ENCODE measurements at places on chromosomes 11 and 22. TPM values are rescaled to one million over a fixed set of nuclear protein-coding genes. Genes with fewer than 3 reads are reported as not detected.

GRCh38 chr11:111598148-111598547, 4.1 kb upstream of the SIK2 start:
- no peak for DNase-seq

DNA sequence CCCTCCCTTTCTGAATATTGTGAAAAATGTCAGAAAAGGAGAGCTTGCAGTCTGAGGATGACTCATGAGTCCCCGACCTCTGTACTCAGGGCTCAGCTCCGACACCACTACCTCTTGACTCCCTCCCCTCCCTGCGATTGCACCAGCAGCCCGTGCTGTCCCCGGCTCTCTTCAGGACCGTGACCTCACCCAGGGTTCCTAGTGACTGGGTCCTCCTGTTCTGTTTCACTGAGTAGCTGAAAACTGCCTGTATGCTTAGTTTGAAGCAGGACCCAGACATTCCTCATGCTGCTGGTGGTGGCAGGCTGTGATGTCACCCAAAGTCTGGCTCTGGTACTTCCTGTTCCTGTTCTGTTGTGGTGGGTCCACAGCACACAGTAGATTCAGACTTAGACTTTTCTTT, 11.7 kb downstream of the PHRF1 start:
- peak; percentile 95 for DNase-seq

DNA sequence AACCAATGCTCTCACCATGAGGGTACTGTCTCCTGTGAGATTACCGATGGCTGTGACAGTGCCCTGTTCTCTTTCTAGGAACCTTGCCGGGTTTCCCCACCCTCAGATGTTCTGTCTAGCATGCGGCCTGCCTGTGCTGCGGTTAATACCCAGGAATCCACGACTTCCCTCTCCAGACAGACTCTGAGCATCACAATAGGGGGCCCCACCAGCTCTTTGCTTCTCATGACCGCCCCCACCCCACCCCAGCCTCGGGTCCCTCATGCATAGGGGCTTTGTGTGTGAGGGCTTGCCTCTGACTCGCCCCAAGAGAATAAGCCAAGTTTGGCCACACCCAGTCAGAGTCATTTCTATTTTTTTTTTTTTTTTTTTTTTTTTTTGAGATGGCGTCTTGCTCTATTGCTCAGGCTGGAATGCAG, 10.3 kb downstream of the PARVG start:
- DNase-seq, result no peak

Gene FAM227A
- 1.4 TPM for polyA plus RNA-seq

GRCh38 chr11:129620237-129621104, 195.2 kb upstream of the TMEM45B start:
- DNase-seq, result no peak

- DNase-seq, result peak; percentile 94
Observed at GRCh38 chr11:17208257-17208999, 642 bp upstream of the PIK3C2A start.

DNA sequence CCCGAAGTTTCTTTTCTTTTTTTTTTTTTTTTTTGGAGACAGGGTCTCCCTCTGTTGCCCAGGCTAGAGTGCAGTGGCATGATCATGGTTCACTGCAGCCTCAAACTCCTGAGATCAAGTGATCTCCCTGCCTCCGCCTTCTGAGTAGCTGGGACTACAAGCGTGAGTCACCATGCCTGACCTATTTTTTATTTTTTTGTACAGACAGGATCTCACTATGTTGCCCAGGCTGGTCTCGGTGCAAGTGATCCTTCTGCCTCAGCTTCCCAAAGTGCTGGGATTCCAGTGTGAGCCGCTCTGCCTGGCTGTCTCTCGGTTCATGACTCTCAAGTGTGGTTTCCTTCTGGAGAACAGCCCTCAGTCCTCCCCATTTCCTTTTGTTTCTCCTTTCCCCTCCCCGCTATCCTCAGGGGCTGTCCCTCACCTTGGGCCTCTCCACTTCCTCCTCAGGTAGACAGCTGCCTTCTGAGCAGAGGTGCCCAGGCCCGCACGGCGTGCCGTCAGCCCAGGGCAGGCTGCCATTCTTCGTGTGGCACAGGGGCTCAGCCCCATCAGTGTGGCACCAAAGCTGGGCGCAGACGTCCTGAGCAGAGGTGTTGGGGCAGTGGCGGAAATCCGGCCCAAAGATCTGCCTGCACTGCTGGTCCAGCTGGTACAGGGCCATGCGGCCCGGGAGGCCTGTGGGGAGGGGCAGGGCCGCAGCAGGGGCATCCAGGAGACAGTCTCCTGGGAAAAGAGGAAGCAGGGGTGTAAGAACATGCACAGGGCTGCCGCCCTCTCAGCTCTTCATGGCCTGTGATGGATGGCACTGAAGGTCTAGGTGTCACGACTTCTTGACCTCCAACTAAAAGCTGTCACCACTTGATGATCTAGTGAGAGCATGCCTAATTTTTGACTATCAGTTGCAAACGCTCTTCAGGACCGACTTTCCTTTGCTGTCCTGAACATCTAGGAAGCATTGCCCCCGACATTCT, 14.0 kb downstream of the ADAMTS8 start:
- no peak for DNase-seq

Gene CEND1
- 2.0 TPM for polyA plus RNA-seq

Gene FBXO3
- 37.5 TPM for polyA plus RNA-seq

DNA sequence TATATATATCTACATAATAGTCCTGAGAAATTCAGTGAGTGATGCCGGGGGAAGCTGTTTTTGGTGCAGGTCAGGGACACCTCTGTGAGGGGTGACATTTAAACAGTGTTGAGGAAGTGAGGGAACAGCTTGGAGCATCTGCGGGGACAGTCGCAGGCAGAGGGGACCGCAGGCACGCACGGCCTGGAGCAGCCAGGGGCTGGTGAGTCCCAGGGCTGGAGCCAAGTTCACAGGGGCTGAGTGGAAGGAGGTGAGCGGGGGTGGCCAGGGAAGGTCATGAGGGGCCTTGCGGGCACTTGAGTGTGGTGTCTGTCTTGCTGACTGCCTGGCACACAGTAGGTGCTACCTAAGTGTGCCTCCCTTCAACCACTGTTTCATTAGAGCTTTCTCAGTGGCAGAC, 65.4 kb downstream of the TSPAN18 start:
- DNase-seq, result no peak

DNA sequence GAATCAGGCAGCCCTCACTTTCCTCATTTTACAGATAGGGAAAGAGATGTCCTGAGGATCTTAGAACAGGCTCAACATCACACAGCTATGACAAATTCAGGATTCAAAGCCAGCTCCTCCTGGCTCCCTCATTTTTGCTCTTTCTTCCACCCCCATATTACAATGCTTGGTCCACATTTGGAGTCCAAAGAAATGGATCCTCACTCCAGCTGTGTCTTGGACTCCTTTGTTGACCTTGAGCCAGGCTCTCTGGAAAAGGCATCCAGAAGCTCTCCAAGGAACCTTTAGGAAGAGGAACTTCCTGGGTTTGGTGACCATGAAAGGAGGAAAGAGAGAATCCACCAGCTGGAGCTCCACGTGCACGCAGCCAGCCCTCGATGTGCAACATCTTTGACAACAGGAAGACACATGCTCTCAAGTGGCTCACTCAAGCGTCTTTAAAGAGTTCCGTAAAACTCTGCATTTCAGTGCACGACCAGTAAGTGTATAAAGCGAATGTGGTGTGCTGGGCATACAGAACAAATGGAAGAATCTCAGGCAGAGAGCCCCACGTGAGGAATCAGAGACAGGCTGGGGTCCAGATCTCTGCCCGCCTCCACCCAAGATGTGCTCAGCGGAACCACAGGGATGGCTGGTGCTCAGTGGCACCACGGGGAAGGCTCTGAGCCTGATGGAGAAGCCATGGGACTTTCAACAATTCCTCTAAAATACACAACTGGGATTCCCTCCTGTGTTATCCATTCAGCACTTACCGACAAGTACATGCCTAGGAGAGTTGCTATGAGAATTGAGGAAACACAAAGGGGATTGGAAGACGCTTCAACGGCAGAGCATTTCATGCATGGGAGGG, 48.4 kb downstream of the ISX start:
- no peak for DNase-seq

- no peak for DNase-seq
Observed at GRCh38 chr11:64810891-64811272, 531 bp upstream of the MEN1 start.

DNA sequence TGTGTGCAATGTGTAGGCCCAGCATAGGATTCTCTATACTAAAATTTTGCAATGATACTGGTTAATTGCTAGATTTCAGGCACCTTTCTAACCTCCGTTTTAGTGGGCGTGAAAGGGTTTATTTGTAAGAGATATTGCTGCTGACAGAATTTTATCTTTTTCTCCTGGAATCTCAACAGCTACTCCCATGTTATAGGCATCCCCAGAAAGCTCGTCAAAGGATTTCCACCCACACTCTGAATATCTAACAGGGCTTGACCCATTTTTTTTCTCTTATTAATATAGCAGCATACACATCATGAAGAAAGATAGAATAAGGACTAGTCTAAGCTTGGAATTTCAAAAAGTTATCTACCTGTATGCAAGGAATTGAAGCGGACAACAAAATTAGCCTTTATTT, 124.5 kb downstream of the METTL15 start:
- DNase-seq, result no peak

GRCh38 chr11:108199446-108200321, 22.8 kb downstream of the NPAT start:
- DNase-seq, result no peak

DNA sequence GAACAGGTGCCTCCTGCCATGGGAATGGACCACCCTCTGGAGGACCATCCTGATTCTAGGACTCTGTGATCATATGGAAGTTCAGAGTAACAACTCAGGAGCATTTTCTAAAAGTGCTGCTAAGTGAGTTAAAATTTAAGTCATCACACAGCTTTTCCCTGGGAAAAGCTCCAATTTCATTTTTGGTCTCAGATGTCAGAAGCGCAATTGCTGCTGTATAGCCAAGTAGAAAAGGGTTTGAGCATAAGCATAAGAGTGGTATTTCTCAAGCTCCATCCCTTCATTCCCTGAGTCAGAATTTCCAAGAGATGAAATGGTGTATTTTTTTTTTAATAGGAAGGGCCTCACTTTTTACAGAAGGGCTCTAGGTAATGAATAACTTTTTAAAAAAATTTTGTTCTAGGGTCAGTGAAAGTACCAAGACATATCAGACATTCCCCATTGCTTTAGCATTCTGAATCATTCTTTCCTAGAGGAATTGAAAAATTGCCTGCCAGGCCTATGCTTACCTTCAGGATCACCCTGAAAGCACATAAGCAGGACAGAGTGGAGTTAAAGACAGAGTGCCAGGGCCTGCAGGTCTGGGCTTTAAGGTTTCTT, 564.5 kb upstream of the ISX start:
- no peak for DNase-seq

GRCh38 chr22:23400286-23400981, 179.7 kb downstream of the IGLL1 start:
- DNase-seq, result no peak

- no peak for DNase-seq
Observed at GRCh38 chr11:126214441-126214840, 2.9 kb downstream of the FAM118B start.

GRCh38 chr22:49500076-49500460, 327.6 kb downstream of the BRD1 start:
- DNase-seq, result no peak

- no peak for DNase-seq
Observed at GRCh38 chr11:132595711-132596134, 936.6 kb downstream of the OPCML start.

DNA sequence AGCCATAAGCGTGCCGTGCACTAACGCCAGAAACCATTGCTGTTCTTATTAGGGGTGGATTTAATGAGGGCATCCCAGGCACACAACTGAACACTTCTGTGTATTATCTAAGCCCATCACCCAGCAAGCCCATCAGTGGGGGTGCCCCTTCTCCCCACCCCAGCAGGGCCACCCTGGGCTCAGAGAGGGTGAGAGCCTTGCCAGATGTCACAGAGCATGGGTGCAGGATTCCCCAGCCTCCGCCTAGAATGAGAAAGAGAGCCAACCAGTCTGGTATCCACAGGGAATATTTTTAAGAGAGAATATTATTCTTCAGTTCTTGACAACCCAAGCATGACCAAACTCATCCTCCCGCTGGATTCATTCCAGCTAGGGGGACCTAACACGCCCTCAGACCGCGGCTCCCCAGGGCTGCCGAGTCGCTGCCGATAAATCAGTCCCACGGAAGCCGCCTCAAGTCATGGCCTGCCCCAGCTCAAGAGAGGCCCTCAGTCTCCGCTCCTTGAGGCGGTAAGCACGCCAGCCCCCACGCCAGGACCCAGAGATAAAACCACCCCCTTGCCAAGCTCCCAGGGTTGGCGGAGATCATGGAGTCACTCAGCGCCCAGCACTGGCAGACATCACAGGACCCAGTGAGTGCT, 47.2 kb downstream of the MN1 start:
- DNase-seq, result no peak

DNA sequence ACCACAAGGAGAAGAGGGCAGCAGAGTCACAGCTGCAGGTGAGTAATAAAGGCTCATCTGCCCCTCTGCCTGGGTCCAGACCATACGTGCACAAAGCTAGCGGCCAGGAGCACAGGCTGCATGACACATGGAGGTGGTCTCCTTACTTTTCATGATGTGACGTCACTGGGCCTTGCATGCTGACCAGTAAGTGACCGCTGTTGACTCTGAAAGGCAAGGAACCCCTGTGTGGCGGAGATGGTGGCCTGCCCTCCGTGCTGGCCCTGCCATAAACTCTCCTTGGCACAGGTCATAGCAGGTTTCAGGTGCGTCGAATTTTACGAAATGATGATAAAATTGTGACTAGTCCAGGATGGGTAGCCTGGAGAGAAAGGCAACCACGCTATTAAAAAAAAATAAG, 7.6 kb upstream of the PARVG start:
- no peak for DNase-seq

Gene BAIAP2L2
- polyA plus RNA-seq, result 119 TPM

Gene OR8G5
- not detected for polyA plus RNA-seq

DNA sequence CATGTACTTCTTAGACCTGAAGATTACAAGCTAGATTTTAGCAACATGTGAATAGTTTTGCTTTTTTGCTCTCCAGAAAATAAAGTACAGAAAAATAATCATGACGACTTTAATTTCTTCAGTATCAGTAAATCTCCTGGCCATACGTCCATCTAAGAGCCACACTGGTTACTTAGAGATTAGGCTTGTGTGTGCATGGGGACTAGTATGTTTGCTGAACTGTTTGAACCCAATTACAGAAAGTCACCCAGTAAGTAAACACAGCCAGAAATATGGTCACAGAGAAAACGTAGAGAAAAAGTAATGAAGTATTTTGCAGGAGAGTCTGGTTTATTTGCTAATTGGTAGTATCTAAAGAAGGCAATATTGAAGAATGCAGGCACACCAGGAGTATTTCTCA, 1053.6 kb upstream of the CCDC90B start:
- no peak for DNase-seq

Gene B3GAT3
- 40.0 TPM for polyA plus RNA-seq

GRCh38 chr11:8058216-8058615, 22.8 kb upstream of the TUB start:
- no peak for DNase-seq

DNA sequence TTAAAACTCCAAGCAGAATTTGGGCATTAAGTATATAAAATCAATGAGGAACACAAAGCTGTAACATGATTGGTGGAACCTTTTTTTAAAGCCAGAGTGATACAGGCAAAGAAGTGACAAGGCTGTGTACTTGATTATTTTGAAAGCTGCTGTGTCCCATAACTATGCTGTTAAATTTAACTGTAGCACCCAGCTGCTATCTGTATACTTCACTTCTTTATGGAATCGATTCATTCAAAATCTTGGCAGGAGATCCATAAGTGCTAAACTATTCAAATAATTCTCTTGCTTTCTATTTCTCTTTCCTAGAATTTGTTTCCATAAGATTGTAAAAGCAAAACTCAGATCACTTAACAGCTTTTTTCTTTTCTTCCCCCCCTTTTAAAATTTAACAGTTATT, 231.7 kb downstream of the DYNC2H1 start:
- no peak for DNase-seq
